COR-L47 (cell line): ENCODE measurements at places on chromosomes 1 and 21.

DNA sequence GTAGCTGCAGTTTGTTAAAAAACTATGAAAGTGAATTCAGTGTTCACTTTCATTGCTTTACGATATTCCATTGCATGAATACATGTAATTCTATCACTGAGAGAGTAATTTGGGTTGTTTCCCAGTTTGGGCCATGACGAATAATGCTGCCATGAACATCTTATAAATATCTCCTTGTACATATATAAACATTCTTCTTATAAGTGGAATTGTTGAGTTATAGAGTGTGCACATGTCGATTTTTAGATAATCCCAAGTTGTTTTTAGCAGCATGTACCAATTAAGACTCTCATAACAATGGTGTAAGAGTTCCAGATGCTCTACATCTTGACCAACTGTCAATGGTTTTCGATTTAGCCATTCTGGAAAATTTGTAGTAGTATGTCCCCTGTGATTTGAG is 40.9 kb downstream of the ALG6 start:
- no peak for DNase-seq

- DNase-seq = no peak
Observed at GRCh38 chr21:45947296-45947695, 34.3 kb upstream of the COL6A1 start.

- DNase-seq = no peak
Observed at GRCh38 chr1:43772978-43773377, 65.6 kb downstream of the ST3GAL3 start.

DNA sequence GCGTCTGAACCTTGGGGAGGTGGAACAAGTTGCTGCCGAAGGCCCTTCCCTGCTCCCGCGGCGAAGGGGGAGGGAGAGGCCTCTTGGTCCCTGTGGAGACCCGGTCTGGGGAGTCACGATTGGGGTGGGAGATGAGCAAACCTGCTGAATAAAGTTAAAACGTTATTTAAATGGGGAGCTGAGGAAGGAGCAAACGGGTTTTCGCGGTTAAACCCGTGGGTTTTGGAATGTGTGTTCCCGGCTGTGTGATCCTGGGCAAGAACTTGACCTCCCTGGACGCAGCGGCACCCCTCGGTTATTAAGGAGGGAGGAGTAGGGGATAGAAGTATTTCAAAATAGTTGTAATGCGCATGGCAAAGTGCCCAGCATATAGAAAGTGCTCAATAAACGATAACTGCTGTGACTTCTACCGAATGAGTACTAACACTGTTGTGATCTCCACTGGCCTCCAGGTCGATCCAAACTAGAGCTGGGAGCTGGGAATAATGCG is 3.4 kb downstream of the FAM110D start:
- DNase-seq = no peak

- no peak for DNase-seq
Observed at GRCh38 chr1:69172003-69173000, 395.4 kb upstream of the LRRC7 start.

DNA sequence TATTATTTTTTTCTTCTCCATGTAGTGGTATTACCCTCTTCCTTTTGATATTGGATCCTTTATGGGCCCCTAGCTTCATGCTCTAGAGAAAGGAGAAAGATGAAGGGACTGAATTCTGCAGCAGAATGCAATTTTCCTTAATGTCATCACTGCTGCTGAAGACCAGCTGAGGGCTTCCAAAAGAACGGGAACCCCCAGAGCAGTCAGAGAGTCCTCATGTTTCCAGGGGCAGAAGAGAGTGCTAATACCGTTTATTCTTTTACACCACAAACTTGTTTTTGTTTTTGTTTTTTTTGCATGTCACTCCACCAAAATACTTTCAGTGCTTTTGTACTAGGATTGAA is 21.1 kb upstream of the TBX15 start:
- no peak for DNase-seq

DNA sequence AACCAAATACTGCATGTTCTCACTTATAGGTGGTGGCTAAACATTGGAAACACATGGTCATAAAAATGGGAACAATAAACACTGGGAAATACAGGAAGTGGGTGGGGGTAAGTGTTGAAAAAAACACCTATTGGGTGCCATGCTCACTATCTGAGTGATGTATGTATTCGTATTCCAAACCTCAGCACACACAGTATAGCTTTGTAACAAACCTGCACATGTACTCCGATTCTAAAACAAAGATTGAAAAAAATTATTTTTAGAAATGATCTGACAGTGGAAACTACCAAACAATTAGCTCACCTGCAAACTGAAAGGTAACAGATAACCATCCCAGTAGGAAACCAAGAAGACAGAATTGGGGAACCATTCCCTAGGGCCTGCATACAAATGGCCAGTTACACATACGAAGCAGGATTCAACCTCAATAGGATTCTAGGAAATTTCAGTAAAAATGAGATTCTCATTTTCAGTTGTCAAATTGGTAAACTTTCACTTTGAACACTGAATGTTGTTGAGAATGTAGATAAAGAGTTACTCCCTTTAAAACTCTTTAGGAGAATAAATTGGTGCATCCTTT is 88.1 kb upstream of the LRRC8D start:
- no peak for DNase-seq

GRCh38 chr21:22244516-22244915 is 1246.3 kb downstream of the NCAM2 start:
- no peak for DNase-seq

- no peak for DNase-seq
Observed at GRCh38 chr1:147201786-147202185, 23.4 kb downstream of the FMO5 start.

DNA sequence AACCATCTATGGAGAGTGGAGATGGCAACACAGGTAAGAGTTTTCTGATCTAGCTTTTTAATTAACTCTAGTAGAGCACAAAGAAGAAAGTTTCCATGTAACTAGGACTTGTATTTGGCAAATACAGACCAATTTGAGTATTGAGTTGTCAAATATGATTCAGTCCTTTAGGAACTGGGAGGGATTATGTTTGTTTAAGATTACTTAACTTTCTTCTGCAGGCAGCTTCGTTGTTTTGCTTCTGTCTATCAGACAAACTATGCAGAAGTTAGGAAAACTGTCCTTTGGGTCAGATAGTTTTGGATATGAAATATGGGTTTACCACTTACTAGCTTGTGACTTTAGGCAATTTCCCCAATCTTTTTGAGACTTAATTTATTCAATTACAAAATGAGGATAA is 111.8 kb downstream of the POU2F1 start:
- no peak for DNase-seq

- no peak for DNase-seq
Observed at GRCh38 chr1:11013160-11013531, 692 bp downstream of the TARDBP start.

- DNase-seq = no peak
Observed at GRCh38 chr1:86645851-86646250, 58.5 kb upstream of the SH3GLB1 start.

DNA sequence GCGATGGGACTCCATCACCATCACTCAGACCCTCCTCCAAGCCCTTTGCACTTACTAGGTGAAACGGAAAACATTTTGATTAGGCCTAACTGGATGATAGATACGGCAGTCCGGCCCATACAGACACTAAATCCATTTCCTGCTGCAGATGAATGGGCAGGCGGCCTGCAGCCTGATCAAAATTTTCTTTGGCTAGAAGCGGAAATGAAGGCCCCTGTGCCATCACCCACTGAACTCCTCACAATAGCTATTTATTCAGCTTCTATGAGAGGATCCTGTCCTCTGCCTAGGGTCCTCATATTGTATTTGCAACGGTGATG is 200.5 kb downstream of the OMA1 start:
- DNase-seq = no peak

GRCh38 chr1:6030132-6030531 is 15.6 kb upstream of the KCNAB2 start:
- no peak for DNase-seq

DNA sequence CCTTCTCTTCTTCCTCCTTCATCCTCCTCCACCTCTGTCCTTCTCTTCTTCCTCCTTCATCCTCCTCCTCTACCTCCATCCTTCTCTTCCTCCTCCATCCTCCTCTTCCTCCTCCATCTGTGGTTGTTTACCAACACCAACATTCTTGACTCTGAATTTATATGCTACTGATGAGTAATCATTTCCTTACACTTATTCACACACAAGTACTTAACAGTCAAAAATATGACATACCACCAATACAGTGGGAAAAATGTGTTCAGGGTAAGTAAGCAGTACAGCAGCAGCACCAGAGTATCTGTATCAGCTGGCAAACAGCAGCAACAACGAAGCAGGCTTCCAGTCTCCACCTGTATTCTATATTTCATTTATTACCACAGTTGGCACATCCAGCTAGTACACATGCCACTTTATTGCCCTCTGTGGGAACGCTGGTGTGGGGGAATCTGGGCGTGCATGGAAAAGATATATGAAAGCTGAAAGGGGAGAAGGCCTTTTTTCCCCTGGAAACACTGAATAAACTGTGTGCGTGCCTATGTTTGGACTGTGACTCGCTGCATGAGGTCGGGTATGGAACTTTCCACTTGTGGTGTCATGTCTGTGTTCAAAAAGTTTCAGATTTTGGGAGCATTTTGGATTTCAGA is 16.0 kb downstream of the ADSS2 start:
- DNase-seq = no peak

DNA sequence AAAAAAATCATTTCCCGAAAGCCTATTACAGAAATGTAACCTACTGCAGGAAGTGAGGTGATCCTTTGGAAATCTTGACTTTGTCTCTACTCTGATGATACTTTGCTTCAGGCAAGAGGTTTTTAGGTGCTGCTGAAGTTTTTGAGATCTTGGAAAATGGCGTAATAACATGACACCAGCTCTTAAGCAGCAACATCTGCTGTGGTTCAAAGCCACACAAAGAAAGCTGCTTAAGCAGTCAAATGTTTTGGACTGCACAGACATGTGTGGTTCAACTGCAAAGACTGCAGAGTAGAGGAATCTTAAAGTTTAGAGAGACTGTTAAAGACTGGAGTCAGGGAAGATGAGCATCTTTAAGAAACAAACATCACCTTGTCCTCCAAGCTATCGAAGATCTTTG is 139.0 kb downstream of the RASAL2 start:
- DNase-seq = no peak

DNA sequence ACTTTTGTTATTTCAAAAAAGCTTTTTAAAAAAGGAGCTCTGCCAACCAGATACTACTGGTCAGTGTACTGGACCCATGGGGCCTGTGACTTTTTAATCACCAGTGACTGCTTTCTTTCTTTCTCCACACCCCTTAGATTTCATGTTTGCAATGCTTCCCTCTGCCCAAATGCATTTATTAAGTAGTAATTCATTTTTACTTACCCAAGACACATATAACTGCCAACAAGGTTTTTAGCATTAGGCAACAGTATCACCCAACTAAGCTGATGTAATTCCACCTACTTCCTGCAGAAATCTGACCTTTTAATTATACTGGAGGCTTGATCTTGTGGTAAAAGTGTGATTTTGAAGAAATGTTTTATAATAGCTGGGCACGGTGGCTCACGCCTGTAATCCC is 12.5 kb downstream of the MECR start:
- no peak for DNase-seq

- no peak for DNase-seq
Observed at GRCh38 chr1:218829097-218829496, 344.6 kb upstream of the LYPLAL1 start.

DNA sequence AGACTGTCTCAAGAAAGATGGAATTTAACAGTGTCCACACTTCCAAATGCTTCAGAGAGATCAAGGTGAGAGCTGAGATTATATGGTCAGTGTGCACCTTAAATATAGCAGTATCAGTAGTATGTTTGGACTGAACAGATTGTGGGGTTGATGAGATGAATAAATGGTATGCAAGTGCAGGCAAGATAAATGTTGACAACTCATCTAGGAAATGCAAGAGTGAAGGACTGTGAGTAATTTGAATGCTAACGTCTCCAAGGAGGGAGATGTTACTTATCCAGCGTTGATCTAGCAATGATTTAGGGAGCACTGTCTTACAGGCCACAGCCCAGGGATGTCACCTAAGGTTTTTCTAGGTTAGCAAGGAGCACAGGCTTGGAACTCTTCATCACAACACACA is 170.7 kb upstream of the GALNT2 start:
- no peak for DNase-seq

- DNase-seq = no peak
Observed at GRCh38 chr1:164801791-164802502, 243.0 kb downstream of the PBX1 start.

- DNase-seq = no peak
Observed at GRCh38 chr1:12057940-12058687, 5.0 kb upstream of the TNFRSF8 start.

GRCh38 chr1:17667641-17668040 is 87.5 kb upstream of the ACTL8 start:
- DNase-seq = no peak

DNA sequence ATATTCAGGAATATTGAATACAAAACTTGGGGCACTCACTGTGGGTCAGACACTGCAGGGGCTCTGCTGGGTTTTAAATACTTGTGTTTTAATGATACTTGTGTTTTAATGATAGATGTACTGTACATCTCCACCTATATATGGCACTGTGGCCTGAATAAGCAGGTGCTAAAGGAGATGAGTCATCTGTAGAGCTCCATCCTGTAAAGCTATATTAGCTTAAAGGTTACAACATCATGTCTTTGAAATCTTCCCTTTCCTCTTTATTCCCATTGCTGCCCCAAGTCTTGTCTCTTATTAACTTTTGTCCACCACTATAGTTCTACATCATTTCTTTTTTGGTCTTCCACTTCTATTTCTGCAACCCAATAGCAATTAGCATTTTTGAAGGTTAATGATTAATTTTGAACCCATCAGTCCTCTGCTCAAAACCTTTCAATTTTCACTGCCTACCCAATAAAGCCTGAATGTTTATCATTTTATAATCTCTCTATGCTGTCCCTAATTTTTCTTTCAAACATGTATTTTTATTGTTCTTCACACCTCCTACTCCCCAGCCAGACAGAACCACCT is 113.3 kb upstream of the PTGFR start:
- DNase-seq = no peak

DNA sequence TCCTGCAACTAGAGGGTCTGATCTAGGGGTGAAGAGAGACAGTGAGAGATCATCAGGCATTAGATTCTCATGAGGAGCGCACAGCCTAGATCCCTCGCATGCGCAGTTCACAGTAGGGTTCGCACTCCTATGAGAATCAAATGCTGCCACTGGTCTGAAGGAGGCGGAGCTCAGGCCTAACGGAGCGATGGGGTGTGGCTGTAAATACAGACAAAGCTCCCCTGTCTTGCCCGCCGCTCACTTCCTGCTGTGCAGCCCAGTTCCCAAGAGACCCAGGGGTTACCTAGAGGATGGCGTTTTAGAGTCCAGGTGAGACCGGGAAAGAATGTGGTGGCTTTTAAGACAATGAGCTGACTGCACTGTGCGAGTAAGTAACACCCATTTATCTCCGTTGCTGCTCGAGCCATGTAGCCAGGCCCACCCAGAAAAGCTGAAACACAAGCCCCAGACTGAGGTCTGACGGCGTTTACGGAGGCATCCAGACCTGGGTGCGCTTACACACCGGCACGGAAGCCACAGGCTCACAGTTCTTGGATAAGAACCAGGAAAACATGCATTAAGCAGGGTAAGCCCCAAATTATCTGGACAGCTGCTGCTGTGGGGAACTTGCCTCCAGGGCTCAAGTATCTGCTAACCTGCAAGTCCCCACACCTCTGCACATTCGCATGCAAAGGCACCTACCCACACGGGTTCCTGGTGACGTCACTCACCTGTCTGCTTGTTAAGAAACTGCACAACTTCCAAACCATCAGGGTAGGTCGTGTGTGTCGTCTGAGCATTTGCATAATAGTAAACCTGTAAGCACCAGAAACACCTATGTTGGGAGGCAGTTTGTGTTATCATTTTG is 12.5 kb downstream of the TCP10L start:
- DNase-seq = peak; percentile 69
